T-cell (primary cell): ENCODE measurements at places on chromosomes 12 and 14. TPM values are rescaled to one million over a fixed set of nuclear protein-coding genes. Genes with fewer than 3 reads are reported as not detected.

Gene FGF6
- total RNA-seq = not detected

- H3K27ac ChIP-seq = no peak overlapping the region
- no peak for DNase-seq
- no peaks in the 10 kb centered on the region for H3K27me3 ChIP-seq
- no peaks in the 10 kb centered on the region for H3K36me3 ChIP-seq
- H3K4me1 ChIP-seq = no peaks in the 10 kb centered on the region
Measured at GRCh38 chr12:120413901-120414695, 23.8 kb upstream of the COX6A1 start.

- no peak overlapping the region for H3K27ac ChIP-seq
- H3K27me3 ChIP-seq = no peaks in the 10 kb centered on the region
- H3K36me3 ChIP-seq = no peaks in the 10 kb centered on the region
- no peaks in the 10 kb centered on the region for H3K4me1 ChIP-seq
- H3K4me3 ChIP-seq = no peak overlapping the region
Measured at GRCh38 chr14:73261075-73261474, 23.8 kb downstream of the PAPLN start.

- H3K27me3 ChIP-seq = no peaks in the 10 kb centered on the region
- H3K4me3 ChIP-seq = no peak overlapping the region
- no peak for DNase-seq
- no peak overlapping the region for H3K27ac ChIP-seq
- no peaks in the 10 kb centered on the region for H3K4me1 ChIP-seq
Measured at GRCh38 chr12:113292547-113292946, 42.4 kb downstream of the SLC8B1 start.

- no peak overlapping the region for H3K4me3 ChIP-seq
- peak; percentile 35 for DNase-seq
- H3K4me1 ChIP-seq = peaks cover 37% of the 10 kb centered on the region
- no peaks in the 10 kb centered on the region for H3K27me3 ChIP-seq
- H3K36me3 ChIP-seq = no peaks in the 10 kb centered on the region
- peak overlapping the region; percentile 72 for H3K27ac ChIP-seq
Measured at GRCh38 chr14:65927931-65928356, 515.4 kb downstream of the FUT8 start.
